Small intestine (tissue), 16 donors: ENCODE measurements at places on chromosomes 4 and X. TPM values are rescaled to one million over a fixed set of nuclear protein-coding genes. Genes with fewer than 3 reads are reported as not detected.

GRCh38 chr4:165723051-165723795 lies 149.8 kb upstream of the TLL1 start:
- no peak for DNase-seq

DNA sequence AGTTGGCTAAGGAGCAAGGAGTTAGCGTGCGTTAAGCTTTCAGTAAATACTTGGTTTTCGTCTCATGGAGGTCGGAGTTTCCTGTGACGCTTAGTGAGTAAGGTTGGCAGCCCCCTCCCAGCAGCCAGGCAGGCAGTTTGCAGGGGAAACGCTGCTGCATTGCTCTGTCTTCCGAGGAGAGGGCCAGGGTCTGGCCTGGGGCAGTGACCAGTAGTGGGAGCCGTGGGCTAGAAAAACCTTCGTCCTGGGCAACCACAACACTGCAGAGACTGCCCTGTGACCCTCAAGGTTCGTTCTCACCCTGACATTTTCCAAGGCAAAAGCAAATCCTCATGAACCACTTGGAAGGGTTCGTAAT lies 432 bp downstream of the TMEM175 start:
- DNase-seq = no peak

DNA sequence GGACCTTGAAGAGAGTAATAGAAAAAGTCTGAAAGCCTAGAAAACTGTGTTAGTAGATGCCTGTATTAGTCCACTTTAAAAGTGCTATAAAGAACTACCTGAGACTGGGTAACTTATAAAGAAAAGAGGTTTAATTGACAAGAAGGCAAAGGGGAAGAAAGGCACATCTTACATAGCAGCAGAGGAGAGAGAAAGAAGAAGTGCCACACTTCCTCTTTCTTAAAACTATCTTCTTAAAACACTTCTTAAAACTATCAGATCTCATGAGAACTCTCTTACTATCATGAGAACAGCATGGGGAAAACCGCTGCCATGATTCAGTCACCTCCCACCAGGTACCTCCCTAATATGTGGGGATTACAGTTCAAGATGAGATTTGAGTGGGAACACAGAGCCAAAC lies 18.8 kb upstream of the COL25A1 start:
- no peak for DNase-seq

The RAB9B gene
- polyA plus RNA-seq = 1.1 TPM
